ENCODE measurements at places on chromosomes 4 and X.

DNA sequence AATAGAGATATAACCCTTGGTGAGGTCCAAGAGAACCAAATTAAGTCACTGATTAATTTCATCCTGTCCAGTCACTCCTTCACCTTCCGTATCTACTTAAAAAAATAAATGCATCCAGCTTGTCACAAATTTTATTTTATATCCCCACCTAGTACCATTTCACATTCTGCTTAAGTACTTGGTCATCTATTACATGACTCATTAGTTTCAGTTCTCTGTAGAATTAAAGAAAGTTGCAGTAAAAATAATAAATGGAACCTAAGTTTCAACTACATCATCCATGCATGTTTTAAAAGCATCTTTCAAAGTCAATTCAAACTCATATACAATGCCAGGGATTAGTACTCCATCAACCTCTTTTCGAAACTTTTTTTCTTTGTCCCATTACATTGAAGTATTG, 130.2 kb downstream of the SH2D1A start:
- no peak for DNase-seq

- DNase-seq = no peak
Measured at GRCh38 chr4:77481856-77482255, 123.8 kb upstream of the CXCL13 start.

- DNase-seq = no peak
Measured at GRCh38 chr4:157739242-157739641, 433.6 kb downstream of the GASK1B start.

- peak; percentile 59 for DNase-seq
Measured at GRCh38 chrX:29662759-29663503, 552.4 kb upstream of the MAGEB2 start.

- DNase-seq = peak; percentile 16
Measured at GRCh38 chrX:70301716-70302115, 11.8 kb downstream of the KIF4A start.
